ENCODE measurements at places on chromosomes 12 and 14. TPM values are rescaled to one million over a fixed set of nuclear protein-coding genes. Genes with fewer than 3 reads are reported as not detected.

GRCh38 chr12:49089821-49090773 is 4.5 kb downstream of the DHH start:
- no peak for DNase-seq

- no peak for DNase-seq
Measured at GRCh38 chr12:116892349-116893140, 11.3 kb upstream of the HRK start.

DNA sequence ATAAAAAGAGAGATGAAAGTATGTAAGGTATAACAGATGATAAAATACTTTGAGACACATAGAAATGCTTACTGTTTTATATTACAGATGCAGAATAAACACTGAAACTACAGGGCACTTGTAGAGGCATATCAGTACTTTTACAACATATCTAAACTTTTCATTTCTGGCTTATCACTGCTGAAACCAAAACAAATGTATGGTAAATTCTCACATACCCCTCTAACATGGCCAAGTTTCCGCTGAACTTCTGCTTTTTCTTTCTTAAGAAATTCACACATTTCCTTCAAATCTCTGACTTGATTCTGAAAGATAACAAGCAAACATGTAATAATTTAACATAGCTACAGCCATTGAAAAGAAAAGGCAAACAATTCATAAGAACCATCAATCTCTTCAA is 33.3 kb upstream of the C12orf50 start:
- DNase-seq = no peak

IQSEC3 gene
- 4.0 TPM for total RNA-seq

PZP gene
- not detected for total RNA-seq

DNA sequence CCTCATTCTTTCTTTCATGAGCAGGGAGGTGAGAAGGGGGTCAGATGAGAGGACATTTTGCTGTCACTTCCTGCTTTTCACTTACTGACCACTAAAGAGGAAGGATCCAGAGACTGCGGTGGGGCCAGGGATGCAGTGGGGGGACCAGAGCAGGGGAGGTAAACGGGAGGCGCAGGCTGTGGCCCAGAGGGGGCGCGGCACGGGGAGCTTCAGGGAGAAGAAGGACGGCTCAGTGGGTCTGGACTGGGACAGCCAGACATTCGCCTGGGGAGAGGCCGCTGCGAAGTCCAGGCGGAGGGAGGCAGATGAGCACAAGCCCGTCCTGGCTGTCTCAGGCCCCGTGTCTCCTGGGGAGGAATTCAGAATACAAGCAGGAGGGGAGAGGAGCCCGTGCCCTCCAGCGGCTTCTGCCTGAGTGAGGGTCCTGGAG is 41.2 kb downstream of the SLC6A12 start:
- DNase-seq = no peak

- DNase-seq = no peak
Measured at GRCh38 chr12:12909995-12910420, 18.6 kb downstream of the GPRC5A start.

POTEG gene
- not detected for total RNA-seq

GRCh38 chr14:39991041-39991440 is 558.8 kb upstream of the FBXO33 start:
- DNase-seq = no peak

FAM90A1 gene
- 0.63 TPM for total RNA-seq

PLA2G1B gene
- not detected for total RNA-seq

DNA sequence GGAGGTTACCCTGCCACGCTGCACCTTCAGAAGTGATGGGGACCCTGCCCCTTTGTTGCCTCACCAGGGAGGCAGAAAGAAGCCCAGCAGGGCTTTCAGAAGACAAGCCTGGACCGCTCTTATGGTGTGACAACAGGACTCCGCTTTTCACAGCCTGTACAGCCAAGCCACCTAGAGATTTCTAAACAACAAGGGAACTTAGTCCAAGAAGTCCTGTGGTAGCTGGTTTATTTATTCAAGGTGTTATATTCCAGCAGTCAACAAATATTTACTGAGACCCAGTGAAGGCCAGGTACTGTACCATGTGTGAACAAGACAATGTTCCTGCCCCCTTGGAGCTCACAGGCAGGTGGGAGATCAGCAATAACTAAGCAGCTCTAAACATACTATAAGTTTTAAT is 4.0 kb upstream of the TMEM229B start:
- no peak for DNase-seq

ING4 gene
- total RNA-seq = 31.8 TPM

GRCh38 chr12:92614502-92614901 is 88.3 kb upstream of the PLEKHG7 start:
- DNase-seq = no peak

- no peak for DNase-seq
Measured at GRCh38 chr12:48569946-48570345, at the start of gene LALBA. Gene LALBA, minus strand, starts transcription at chr12:48570046. Its CDS starts 26 bp downstream, at chr12:48570020.

Measured in kidney epithelial cell (primary cell).